ENCODE measurements at places on chromosomes 12 and 14.

DNA sequence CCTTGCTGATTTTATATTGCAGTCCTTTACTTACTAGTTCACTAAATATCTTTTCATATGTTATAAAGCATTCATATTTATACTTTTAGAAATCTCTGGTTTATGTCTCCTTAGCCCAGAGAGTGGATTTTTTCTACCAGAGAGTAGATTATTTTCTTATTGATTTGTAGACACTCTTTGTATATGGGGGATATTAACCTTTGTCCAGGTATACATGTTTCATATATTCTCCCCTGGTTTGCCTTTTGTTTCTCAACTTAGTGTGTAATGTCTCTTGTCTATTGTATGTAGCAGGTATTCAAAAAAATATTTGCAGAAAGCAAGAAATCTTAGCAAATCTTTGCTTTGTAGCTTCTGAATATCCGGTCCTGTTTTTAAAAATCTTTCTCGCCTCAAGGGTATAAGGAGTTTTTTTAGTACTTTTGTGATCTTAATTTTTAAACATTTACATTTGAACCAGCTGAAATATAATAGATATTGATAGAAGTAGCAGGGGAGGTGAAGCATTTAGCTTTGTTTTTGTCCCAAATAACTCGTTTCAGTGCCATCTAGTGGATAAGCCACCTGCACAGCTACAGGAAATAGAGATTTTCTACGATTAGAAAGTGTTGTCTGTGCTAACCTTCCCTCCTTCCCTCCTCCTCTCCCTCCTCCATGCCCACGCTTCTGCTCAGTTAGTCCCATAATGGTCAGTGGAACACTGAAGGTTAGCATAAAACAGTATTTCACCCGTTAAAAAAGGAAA, 97.0 kb downstream of the PHETA1 start:
- no peak for DNase-seq

DNA sequence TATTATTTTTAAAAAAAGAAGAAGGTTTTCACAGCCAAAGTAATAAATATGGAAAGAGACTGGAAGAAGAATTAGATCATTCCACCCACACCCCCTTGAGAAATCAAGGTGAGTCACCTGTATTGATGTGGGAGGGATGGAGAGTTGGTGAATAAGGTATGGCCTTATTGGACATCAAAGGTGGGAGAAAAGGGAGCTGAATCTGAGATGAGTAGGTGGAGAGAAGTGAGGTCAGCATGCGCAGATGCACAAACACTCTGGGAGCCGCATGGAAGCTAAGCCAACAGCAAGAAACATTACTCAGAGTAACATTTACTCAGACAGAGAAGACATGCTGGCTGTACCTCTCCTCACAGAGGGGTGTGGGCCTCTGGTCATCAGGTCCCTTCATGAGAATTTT, 113.1 kb upstream of the FOXG1 start:
- no peak for DNase-seq

- no peak for DNase-seq
These were observed 82.5 kb upstream of the KICS2 start for GRCh38 chr12:64304571-64304970.

- DNase-seq: no peak
These were observed 89.1 kb upstream of the STAC3 start for GRCh38 chr12:57340104-57340503.

GRCh38 chr14:76784266-76784874, 23.1 kb downstream of the VASH1 start:
- DNase-seq: no peak

DNA sequence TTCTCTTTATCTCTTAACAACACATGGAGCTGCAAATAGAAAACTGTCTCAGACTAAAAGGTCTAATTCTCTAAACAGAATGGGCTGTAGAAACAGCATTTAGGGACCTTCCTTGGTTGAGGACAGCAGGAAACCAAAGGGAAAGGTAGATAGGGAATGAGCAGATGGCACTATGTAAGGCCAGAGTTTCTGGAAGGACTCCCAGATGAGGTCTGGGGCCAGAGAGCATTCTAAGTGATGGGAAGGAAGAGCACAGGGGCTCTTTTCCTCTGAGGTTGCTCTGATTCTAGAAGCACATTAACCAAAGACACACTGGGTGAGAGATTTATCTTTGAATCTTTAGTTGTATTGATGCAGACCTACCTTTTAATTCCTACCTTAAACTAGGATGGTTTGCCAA, 79.4 kb downstream of the TPH2 start:
- no peak for DNase-seq

GRCh38 chr14:69860221-69860620, 19.0 kb upstream of the SMOC1 start:
- no peak for DNase-seq

DNA sequence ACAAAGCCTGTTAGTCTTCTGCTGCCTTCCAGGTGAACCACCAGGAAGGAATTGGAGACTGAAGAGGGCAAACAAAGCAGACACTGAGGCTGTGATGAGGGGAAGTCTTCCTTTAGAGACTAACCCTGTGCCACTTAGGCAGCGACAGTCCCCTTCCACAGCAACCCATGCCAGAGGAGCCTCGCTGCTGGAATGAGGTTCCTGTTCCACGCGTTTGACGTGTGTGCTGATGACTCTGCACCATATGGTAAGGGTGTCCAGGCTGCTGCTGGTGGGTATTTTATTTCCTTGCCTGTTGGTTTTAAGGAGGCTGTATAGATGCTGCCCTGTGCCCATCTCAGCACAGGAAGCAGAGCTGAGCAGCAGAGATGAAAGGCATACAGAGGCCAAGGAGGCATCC, 361.9 kb upstream of the FKBP4 start:
- DNase-seq: no peak

DNA sequence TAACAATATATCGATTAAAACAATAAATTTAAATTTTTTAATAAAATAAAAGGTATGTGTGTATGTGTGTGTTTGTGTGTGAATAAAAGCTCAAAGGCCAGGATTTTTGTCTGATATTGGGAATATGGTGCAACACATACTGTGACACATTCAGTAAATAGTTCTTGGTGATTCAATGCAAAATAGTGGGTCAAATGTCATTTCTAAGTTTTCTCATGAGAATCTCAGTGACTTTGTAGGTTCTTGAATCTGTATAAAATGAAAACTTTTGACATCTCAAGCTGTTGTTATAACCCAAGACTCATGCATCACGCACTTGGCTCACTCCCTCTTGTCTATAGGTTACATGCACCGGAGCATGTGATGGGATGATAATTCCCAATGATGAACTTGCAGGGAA, 16.2 kb upstream of the MED6 start:
- no peak for DNase-seq

GRCh38 chr14:25074099-25074685, 24.2 kb upstream of the STXBP6 start:
- DNase-seq: no peak

Measured in breast epithelium (tissue), 4 donors.